Vagina (tissue), 2 donors: ENCODE measurements at places on chromosomes 12 and 14.

DNA sequence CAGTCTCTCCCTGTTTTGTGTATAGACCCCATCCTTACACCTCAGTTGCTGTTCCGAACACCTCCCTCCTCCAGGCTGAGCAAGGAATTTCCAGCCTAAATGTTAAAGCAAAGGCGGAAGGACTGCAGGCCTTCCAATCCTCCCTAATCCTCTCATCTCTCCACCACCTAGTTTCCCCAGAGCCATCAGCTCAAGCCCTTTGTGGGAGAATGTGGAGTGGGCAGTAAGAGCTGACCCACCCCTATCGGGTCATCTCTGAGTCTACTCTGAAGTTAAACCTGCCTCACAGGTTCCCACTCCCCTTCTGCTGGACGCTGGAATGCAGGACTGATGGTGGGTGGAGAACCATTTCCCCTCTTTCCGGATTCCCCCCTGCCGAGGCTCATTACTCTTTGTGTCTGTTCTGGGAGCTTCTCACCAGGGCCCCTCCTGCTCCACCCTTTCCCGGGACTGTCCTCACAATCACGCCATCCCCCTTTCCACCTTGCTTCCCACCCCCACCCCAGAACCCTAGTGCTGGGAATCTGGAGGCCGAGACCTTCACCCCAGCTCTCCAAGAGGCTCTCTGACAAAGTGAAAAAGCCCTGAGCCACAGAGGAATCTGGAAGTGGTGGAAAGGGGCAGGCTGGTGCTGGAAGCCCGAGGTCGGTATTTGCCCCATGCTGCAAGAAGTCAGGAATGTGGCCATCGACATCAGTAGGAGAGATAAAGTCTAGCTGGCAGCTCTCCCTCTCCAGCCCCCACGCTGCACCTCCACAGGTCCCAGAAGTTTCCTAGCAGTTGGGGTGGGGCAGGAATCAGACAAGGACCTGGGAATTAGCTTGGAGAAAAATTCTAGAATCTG is 3.3 kb upstream of the KRT18 start:
- DNase-seq, result no peak

GRCh38 chr14:99603471-99604277 is at the start of gene CCDC85C:
Gene CCDC85C, minus strand, starts transcription at chr14:99604207. Its CDS starts 248 bp downstream, at chr14:99603959.
- DNase-seq, result no peak

DNA sequence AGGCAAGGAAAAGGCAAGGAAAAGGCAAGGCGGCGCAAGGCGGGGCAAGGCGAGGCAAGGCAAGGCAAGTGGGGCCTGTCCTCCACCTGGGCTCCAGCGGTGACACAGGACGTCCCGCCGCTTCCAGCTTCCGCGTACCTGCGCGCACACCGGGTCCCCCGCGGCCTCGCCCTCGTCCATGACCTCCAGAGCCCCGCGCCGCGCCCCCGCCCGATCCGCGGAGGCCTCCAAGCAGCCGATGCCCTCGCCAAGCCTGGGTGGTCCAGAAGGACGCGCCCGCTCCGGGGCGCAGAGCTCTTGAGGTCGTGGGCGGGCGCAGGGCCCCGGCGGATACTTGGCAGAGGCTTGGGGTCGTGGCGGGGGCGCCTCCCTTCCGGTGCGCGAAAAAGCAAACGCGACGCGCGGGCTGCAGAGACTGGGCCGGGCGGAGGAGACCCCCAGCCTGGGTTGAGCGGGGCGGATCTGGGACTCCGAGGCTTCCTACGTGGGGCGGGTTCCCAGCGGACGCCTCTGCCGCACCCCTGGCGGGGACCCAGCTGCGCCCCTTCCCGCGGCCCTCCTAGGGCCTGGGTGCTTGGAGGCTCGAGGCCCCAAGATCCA is 60.8 kb upstream of the EIF5 start:
- peak; percentile 22 for DNase-seq

DNA sequence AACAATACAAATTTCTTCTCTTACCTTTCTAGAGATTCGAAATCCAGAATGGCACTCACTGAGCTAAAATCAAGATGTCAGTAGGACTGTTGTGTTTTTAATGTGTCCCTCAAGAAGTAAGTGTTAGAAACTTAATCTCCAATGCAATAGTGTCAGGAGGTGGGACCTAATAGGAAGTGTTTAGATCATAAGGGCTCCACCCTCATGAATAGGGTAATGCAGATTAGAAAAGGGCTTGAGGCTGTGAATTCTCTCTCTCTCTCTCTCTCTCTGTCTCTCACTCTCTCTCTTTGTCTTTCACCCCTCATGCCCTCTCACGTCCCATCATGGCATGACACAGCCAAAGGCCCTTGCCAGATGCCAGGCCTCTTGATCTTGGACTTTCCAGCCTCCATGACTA is 15.6 kb upstream of the SRGAP1 start:
- no peak for DNase-seq

GRCh38 chr14:101239065-101239464 is 322.2 kb upstream of the DIO3 start:
- no peak for DNase-seq

- DNase-seq, result no peak
Measured at GRCh38 chr14:50520947-50521815, 11.2 kb downstream of the MAP4K5 start.

- no peak for DNase-seq
Measured at GRCh38 chr14:64715628-64716412, 11.6 kb downstream of the PLEKHG3 start.

DNA sequence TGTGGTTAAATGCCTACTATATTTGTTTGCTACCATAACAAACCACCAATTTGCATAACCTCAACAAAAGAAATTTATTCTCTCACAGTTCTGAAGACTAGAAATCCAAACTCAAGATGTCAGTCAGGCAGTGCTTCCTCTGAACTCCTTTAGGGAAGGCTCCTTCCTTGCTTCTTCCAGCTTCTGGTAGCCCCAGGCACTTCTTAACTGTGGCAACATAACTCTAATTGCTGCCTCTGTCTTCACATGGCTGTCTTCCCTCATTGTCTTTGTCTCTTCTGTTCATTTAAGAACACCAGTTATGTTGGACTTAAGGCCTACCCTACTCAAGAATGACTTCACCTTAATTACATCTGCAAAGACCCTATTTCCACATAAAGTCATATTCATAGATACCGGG is 206.9 kb downstream of the SYT1 start:
- no peak for DNase-seq

DNA sequence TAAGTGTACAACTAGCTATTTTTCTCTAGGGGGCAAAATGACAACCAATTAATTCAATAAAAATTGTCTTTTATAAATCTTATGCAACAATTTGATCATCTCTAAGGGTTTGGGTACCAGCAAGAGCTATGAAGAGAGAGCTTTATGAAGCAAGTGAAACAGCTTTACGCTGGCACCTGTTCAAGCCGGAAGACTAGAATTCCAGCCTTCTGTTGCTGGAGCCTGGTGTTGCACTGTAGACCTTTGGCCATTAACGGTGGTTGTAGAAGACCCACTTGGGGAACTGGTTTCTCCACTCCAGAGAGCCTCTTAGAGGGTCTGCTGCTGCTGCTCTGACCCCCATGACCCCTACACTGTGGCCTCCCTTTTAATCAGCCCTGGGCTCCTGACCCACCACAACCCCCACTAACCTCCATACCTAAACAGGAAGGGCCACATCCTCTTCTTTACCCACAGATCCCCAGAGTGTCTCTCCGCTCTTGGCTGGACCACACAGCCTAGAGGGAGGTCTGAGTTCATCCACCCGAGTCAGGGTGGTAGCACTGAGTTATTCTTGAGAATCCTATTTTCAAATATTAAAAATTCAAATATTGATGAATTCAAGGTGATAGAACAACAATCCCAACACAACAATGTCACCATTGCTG is 54.6 kb upstream of the STON2 start:
- no peak for DNase-seq

- no peak for DNase-seq
Measured at GRCh38 chr12:2503762-2504161, 291.0 kb upstream of the FKBP4 start.

DNA sequence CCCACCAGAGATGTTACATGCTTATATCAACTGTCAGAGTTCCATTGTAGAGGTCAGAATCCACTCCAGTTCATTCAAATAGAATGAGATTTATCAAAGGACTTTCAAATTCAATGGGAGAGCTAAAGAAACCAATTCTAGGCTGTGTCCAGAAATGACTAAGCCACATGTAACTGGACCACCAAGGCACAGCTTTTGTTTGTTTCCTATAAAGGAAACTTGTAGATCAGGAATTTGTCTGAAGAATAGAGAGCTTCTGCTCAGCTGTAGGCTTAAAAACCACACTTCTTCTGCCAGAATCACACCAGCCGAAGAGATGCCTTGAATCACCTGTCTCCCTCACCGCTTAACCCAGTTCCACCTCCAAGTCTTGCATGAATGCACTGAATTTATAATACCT is 134.0 kb upstream of the NEDD1 start:
- DNase-seq, result no peak

- DNase-seq, result no peak
Measured at GRCh38 chr14:101968186-101968585, 3.8 kb downstream of the DYNC1H1 start.

- no peak for DNase-seq
Measured at GRCh38 chr12:39412210-39412609, 30.7 kb downstream of the KIF21A start.

DNA sequence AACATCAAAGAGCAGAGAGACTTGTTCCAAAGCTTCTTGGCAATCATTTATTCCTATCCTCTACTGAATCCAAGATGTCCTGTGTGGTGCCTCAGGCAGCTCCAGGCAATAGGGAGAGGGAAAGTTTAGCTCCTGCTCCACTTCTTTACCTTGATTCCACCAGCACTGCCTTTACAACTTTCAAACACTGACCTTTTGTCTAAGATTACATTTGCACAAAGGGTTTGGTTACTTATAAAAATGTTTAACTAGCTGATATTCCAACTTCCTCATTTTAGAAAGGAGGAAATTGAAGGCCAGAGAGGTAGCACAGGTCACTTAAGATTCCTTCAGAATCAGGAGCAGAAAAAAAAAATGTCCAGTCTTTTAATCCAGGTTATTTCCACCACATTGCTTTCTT is 192.7 kb downstream of the BTG1 start:
- no peak for DNase-seq

GRCh38 chr12:104463368-104463767 is 6.6 kb downstream of the CHST11 start:
- DNase-seq, result no peak

GRCh38 chr14:99348816-99349614 is 77.0 kb upstream of the BCL11B start:
- DNase-seq, result no peak

GRCh38 chr14:71956920-71957563 is 24.8 kb downstream of the RGS6 start:
- DNase-seq, result no peak

- no peak for DNase-seq
Measured at GRCh38 chr14:74988131-74988530, 14.6 kb upstream of the EIF2B2 start.

DNA sequence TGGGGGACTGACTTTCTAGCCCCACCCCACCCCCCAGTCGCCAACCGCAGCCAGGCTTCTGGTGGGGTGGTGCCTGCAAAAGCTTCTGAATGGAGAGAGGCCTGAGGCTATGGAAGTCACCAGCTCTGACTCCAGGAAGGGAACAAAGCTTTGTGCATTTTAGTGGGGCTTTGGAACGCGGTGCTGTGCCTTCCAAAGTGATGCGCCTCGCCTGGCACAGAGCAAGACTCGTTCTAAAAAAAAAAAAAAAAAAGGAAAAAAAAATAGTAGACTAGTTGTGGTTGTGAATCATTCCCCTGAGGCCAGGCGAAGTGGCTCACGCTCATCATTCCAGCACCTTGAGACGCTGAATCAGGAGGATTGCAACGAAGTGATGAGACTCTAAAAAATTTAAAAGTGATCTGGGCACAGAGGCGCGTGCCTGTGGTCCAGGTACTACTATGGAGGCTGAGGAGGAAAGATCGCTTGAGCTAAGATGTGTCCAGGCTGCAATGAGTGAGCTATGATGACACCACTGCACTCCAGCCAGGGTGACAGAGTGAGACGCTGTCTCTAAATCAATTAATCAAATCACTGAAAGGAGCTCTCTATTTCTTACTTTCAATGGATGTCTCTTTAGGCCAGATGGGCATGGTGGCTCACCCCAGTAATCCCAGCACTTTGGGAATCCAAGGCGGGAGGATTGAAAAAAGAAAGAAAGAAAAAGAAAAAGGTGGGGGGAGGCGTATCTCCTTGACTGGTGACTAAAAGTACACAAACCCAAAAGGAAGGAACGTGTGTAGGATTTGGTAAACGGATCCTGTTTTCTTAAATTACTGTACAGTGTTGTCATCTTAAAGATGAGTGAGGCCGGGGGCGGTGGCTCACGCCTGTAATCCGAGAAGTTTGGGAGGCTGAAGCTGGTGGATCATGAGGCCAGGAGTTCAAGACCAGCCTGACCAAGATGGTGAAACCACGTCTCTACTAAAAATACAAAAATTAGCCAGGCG is 259.6 kb upstream of the ALG10B start:
- no peak for DNase-seq

DNA sequence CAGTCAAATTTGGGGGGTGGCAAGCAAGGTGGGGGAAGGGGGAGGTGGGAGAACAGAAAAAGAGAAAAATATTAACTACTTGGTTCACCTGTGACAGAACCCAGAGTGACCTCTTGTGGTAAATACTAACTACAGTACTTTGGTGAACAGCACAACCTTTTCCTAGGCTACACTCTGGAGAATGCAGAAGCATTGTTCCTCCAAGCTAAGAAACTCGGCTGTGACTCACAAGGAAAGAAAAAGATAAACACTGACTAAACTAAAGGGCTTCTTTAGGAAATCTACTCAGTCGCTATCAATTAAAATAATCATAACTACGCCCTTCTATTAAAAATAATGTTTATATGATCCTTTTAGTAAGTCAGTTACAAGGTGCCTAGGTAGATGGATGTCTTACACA is 5.4 kb downstream of the KCNH5 start:
- DNase-seq, result no peak

- DNase-seq, result no peak
Measured at GRCh38 chr14:100841761-100842403, 16.0 kb downstream of the MEG3 start.

- no peak for DNase-seq
Measured at GRCh38 chr12:6778574-6779550, 6.5 kb downstream of the LAG3 start.

GRCh38 chr12:38159591-38160317 is 156.8 kb upstream of the ALG10B start:
- no peak for DNase-seq

DNA sequence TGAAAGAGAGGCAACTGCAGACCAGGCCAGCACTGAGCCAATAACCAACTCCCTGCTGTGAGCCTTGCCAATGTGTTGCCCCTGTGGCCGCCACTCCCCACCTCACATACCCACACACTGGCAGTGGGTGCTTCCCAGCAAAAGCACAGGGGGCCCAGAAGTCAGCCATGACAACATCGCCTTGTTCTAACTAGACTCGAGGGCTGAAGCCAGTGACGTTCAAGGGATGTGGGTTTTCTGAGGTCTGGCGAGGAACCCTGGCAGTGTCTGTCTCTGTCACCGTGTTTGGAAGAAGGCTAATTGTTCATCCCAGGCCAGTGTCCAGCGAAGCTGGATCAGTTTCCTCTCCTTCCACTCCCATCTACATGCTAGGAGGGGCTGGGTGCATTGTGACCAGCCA is 311.8 kb upstream of the AMIGO2 start:
- DNase-seq, result no peak

- DNase-seq, result peak; percentile 95
Measured at GRCh38 chr14:99726538-99727095, 42.5 kb downstream of the CYP46A1 start.
